Activated T-cell treated with anti-CD3 and anti-CD28 coated beads, Interleukin-2, amount 50 U/mL, for 72 hours (primary cell): ENCODE measurements at places on chromosomes 3 and 15.
A peak's percentile ranks its signal among the peaks of the same experiment; 100 is the strongest.

- no peaks in the 10 kb centered on the region for H3K36me3 ChIP-seq
- no peak overlapping the region for H3K4me3 ChIP-seq
- H3K27ac ChIP-seq = no peak overlapping the region
- H3K4me1 ChIP-seq = peaks cover 18% of the 10 kb centered on the region
- no peak for DNase-seq
These were observed 85.5 kb upstream of the FGF12 start for GRCh38 chr3:192812743-192813383.

- DNase-seq = peak; percentile 11
- no peaks in the 10 kb centered on the region for H3K36me3 ChIP-seq
- no peaks in the 10 kb centered on the region for H3K4me1 ChIP-seq
- H3K27ac ChIP-seq = no peak overlapping the region
- no peak overlapping the region for H3K4me3 ChIP-seq
- peaks cover 6% of the 10 kb centered on the region for H3K27me3 ChIP-seq
These were observed 129.7 kb downstream of the NTRK3 start for GRCh38 chr15:88126695-88127431.

GRCh38 chr3:128395500-128396162 lies 71.1 kb downstream of the DNAJB8 start:
- DNase-seq = no peak
- no peaks in the 10 kb centered on the region for H3K36me3 ChIP-seq
- no peaks in the 10 kb centered on the region for H3K27me3 ChIP-seq
- H3K4me3 ChIP-seq = no peak overlapping the region

- peak overlapping the region; percentile 95 for H3K4me3 ChIP-seq
- no peaks in the 10 kb centered on the region for H3K36me3 ChIP-seq
- peaks cover 11% of the 10 kb centered on the region for H3K27me3 ChIP-seq
- peaks cover 48% of the 10 kb centered on the region for H3K4me1 ChIP-seq
- H3K27ac ChIP-seq = peak overlapping the region; percentile 86
These were observed 123.3 kb downstream of the XXYLT1 start for GRCh38 chr3:195147649-195148080.

DNA sequence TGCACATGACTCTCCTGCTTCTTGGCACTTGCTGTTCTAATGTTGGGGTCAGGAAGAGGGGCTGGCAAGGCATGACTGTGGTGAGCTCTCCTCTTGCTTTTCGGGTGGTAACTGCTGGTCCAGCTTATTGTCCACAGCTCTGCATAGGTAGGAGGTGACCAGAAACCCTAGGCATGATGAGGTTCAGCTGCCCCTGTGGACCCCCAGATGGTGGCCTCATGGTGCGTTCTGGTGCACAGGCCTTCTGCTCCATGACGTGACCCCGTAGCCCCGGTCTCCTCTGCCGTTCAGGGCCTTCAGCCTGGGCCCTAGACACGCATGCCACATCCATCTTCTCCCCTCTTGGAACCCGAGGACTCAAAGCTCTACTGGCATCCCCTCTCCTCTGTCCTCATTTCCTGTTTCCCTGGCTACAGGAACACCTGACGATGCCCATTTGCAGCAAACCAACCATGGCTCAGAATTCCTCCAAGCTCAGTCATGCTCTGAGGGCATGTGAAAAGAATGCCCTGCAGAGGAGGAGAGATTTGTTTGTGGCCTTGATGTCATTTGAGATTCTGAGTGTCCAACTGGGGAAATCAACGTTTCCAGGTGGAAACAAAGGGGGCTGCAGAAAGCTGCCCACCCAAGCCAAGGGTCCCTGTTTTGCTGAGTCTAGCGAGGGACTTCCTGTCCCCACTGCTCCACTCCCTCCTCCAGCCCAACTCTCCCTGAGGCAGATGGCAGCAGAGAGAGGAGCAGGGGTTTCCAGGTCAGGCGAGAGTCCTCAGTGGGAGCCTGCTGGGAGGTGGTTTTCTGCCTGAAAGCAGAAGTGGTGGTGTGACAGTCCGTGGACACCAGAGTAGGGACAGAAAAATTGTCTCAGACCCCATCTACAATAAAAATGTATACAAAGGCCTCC lies 198.7 kb upstream of the LYSMD4 start:
- H3K27me3 ChIP-seq = peaks cover 25% of the 10 kb centered on the region
- H3K27ac ChIP-seq = no peak overlapping the region
- peaks cover 4% of the 10 kb centered on the region for H3K36me3 ChIP-seq
- DNase-seq = no peak
- H3K4me3 ChIP-seq = no peak overlapping the region

GRCh38 chr3:134320749-134321148 lies 53.5 kb downstream of the AMOTL2 start:
- DNase-seq = no peak
- no peaks in the 10 kb centered on the region for H3K4me1 ChIP-seq
- H3K27ac ChIP-seq = no peak overlapping the region
- H3K36me3 ChIP-seq = no peaks in the 10 kb centered on the region

GRCh38 chr3:185797993-185798830 lies 26.6 kb downstream of the IGF2BP2 start:
- peaks cover 11% of the 10 kb centered on the region for H3K27me3 ChIP-seq
- DNase-seq = no peak
- H3K4me1 ChIP-seq = peaks cover 14% of the 10 kb centered on the region
- H3K4me3 ChIP-seq = no peak overlapping the region
- no peaks in the 10 kb centered on the region for H3K36me3 ChIP-seq

GRCh38 chr15:95590533-95591044 lies 739.9 kb upstream of the NR2F2 start:
- no peaks in the 10 kb centered on the region for H3K4me1 ChIP-seq
- no peak for DNase-seq
- no peak overlapping the region for H3K4me3 ChIP-seq
- H3K27ac ChIP-seq = no peak overlapping the region
- H3K36me3 ChIP-seq = no peaks in the 10 kb centered on the region

DNA sequence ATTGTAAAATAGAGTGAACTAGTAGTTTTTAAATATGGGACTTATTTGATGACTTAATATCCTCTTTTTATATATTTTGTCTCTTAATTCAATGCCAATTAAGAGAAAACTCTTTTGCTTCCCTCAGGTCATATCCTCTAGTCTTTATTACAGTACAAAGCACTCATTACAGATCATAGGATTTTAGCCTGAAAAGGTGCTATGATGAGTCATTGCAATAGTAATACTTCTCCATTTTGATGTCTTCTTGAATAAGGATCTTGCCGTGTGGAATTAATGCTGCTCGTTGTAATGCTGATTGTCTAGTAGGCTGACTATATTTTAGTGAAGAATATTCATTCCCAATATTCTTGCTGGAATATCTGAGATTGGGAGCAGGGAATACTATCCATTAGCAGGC lies 612.2 kb upstream of the GOLIM4 start:
- H3K27me3 ChIP-seq = no peaks in the 10 kb centered on the region
- H3K4me1 ChIP-seq = no peaks in the 10 kb centered on the region
- no peaks in the 10 kb centered on the region for H3K36me3 ChIP-seq
- H3K4me3 ChIP-seq = no peak overlapping the region
- no peak for DNase-seq
- no peak overlapping the region for H3K27ac ChIP-seq

- no peak overlapping the region for H3K27ac ChIP-seq
- peaks cover 56% of the 10 kb centered on the region for H3K27me3 ChIP-seq
- no peak overlapping the region for H3K4me3 ChIP-seq
- H3K36me3 ChIP-seq = no peaks in the 10 kb centered on the region
- H3K4me1 ChIP-seq = peaks cover 26% of the 10 kb centered on the region
- DNase-seq = no peak
These were observed 4.6 kb upstream of the KCTD6 start for GRCh38 chr3:58487140-58487886.

DNA sequence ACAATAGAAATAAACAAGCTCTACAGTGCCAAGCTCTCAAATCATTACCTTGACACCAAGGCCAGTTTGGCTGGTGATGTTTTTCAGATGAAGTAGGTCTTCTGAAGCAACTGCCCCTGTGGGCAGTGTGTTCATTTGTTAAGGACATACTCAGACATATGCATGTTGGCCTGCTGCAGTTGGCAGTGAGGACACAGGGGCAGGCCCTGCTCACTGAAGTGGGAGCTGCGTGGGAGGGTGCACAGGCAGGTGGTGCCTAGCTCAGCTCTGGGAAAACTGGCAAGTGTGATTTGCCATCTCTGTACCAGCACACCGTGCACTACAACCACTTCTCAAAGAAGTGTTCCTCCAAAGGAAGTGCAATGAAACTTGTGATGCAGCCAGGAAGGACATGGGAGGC lies 28.5 kb upstream of the SNRK start:
- H3K27ac ChIP-seq = no peak overlapping the region
- H3K4me1 ChIP-seq = peaks cover 22% of the 10 kb centered on the region
- no peak for DNase-seq

GRCh38 chr3:51983578-51984268 lies 388 bp downstream of the ACY1 start:
- no peaks in the 10 kb centered on the region for H3K36me3 ChIP-seq
- peaks cover 38% of the 10 kb centered on the region for H3K4me1 ChIP-seq
- peak overlapping the region; percentile 73 for H3K27ac ChIP-seq

- no peak overlapping the region for H3K27ac ChIP-seq
- no peak overlapping the region for H3K4me3 ChIP-seq
- H3K36me3 ChIP-seq = no peaks in the 10 kb centered on the region
- DNase-seq = no peak
- H3K4me1 ChIP-seq = no peaks in the 10 kb centered on the region
- no peaks in the 10 kb centered on the region for H3K27me3 ChIP-seq
These were observed 36.6 kb downstream of the SPSB4 start for GRCh38 chr3:141087778-141088130.

GRCh38 chr15:78364233-78364632 lies 24.1 kb downstream of the CRABP1 start:
- peaks cover 17% of the 10 kb centered on the region for H3K27me3 ChIP-seq
- no peak overlapping the region for H3K27ac ChIP-seq
- H3K4me1 ChIP-seq = peaks cover 4% of the 10 kb centered on the region
- DNase-seq = no peak
- H3K36me3 ChIP-seq = no peaks in the 10 kb centered on the region

DNA sequence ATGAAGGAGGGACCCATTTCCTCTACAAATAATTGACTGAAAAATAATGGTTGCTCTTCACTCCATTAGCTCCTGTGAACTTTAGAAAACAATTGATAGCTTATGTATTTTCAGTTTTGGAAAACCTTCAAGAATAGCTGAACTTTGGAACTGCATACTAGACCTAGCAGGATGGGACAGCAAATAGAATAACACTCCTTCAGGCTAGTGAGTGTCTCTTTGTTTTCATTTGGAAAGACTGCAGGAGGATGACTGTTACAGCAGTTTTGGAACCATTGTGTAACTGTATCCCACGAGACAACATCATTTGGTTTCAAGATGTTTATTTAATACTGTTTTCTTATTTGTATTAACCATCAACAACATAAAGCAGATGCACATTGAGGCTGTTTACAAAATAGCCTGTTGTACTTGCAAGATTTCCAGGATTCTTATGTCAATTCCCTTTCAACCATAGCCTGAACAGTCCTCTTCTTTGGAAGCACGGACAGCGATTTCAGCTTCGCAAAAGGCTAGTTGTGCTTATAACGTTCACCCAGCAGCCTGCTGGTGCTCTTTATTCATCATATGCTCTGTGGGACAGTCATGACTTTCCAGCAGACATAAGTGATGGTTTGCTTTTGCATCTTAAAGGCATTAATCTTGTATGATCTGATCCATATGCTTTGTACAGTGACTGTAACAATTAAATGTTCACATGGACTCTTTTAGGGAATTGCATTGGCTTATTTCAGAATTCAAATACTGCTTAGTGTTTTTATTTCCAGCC lies 335.5 kb downstream of the IL5RA start:
- no peak overlapping the region for H3K4me3 ChIP-seq
- no peaks in the 10 kb centered on the region for H3K27me3 ChIP-seq
- no peak overlapping the region for H3K27ac ChIP-seq
- H3K4me1 ChIP-seq = no peaks in the 10 kb centered on the region
- no peak for DNase-seq

DNA sequence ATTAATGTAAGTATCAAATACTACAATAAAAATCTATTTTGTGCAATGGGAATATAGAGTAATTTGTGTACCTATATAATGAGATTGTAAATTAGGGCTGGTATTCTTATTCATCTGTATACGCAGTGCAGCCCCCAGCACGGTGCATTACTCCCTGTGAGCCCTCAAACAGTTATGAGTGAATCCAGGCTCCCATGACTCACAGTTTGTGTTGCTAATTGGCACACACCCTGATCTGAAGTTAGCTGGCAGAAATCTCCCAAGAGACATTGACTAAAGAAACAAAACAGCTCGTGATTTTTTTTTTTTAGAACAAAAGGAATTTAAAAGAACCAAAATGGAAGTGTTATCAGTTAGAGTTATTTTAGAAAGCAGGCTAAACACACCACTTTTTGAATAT lies 15.7 kb downstream of the GK5 start:
- peaks cover 23% of the 10 kb centered on the region for H3K36me3 ChIP-seq
- no peak overlapping the region for H3K4me3 ChIP-seq
- H3K27ac ChIP-seq = no peak overlapping the region
- DNase-seq = no peak
- H3K27me3 ChIP-seq = no peaks in the 10 kb centered on the region
- no peaks in the 10 kb centered on the region for H3K4me1 ChIP-seq

- DNase-seq = no peak
- peaks cover 80% of the 10 kb centered on the region for H3K4me1 ChIP-seq
- H3K36me3 ChIP-seq = no peaks in the 10 kb centered on the region
These were observed 193.1 kb downstream of the TNIK start for GRCh38 chr3:171267104-171267503.

- H3K27ac ChIP-seq = no peak overlapping the region
- H3K27me3 ChIP-seq = no peaks in the 10 kb centered on the region
- no peaks in the 10 kb centered on the region for H3K4me1 ChIP-seq
These were observed 594.0 kb upstream of the UBE2E2 start for GRCh38 chr3:22609139-22609538.

- H3K27me3 ChIP-seq = no peaks in the 10 kb centered on the region
- H3K4me1 ChIP-seq = no peaks in the 10 kb centered on the region
- DNase-seq = no peak
- H3K4me3 ChIP-seq = no peak overlapping the region
These were observed 67.1 kb downstream of the EXOG start for GRCh38 chr3:38563070-38563885.

GRCh38 chr3:26449996-26450395 lies 172.6 kb upstream of the LRRC3B start:
- no peaks in the 10 kb centered on the region for H3K4me1 ChIP-seq
- no peaks in the 10 kb centered on the region for H3K27me3 ChIP-seq
- no peaks in the 10 kb centered on the region for H3K36me3 ChIP-seq
- H3K4me3 ChIP-seq = no peak overlapping the region

DNA sequence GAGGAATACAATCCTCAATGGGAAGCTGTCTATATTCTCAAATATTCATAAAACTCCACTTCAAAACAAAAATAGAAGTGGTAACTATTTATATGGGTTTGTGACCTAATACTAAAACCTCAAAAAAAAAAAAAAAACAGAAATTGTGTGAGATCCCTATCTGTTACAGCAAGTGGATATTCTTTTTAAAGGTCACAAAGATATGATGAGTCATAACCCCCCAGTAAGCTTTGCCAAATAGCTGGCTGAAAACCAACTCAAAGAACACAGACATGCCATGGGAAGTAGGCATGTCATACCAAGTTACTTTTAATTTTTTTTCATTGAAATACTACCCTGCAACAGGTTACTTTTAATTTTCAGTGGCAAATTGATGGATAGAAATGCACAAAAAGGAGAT lies 62.5 kb downstream of the CBLB start:
- H3K27ac ChIP-seq = peak overlapping the region; percentile 94
- no peaks in the 10 kb centered on the region for H3K27me3 ChIP-seq
- DNase-seq = no peak
- H3K4me1 ChIP-seq = peaks cover 77% of the 10 kb centered on the region

GRCh38 chr15:98786717-98787116 lies 138.4 kb downstream of the IGF1R start:
- H3K4me3 ChIP-seq = peak overlapping the region; percentile 54
- no peak overlapping the region for H3K27ac ChIP-seq
- H3K36me3 ChIP-seq = no peaks in the 10 kb centered on the region
- peaks cover 64% of the 10 kb centered on the region for H3K4me1 ChIP-seq
- no peak for DNase-seq
- no peaks in the 10 kb centered on the region for H3K27me3 ChIP-seq
